ENCODE measurements at places on chromosomes 3 and 15. TPM values are rescaled to one million over a fixed set of nuclear protein-coding genes. Genes with fewer than 3 reads are reported as not detected.

DNA sequence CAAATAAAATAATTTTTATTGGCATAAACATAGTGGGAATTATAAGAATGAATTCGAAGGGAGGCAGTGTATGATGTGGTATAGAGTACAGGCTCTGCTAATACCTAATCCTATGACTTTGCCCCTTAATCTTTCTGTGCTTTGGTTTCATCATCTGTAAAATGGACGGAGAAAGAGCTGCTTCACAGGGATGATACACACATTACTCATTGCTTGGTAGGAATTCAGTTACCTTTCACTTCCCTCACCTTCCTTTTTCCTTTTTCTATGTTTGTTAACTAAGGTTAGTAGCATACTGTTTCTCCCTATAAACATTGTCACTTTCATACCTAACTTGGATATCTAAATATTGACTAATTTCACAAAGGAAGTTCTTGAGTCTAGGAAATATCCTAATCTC is 36.2 kb downstream of the LEKR1 start:
- H3K4me3 ChIP-seq, result no peak overlapping the region
- no peak overlapping the region for H3K27ac ChIP-seq
- no peaks in the 10 kb centered on the region for H3K36me3 ChIP-seq
- no peaks in the 10 kb centered on the region for H3K27me3 ChIP-seq
- no peaks in the 10 kb centered on the region for H3K4me1 ChIP-seq

The CACNA2D2 gene
- total RNA-seq, result 1.2 TPM

DNA sequence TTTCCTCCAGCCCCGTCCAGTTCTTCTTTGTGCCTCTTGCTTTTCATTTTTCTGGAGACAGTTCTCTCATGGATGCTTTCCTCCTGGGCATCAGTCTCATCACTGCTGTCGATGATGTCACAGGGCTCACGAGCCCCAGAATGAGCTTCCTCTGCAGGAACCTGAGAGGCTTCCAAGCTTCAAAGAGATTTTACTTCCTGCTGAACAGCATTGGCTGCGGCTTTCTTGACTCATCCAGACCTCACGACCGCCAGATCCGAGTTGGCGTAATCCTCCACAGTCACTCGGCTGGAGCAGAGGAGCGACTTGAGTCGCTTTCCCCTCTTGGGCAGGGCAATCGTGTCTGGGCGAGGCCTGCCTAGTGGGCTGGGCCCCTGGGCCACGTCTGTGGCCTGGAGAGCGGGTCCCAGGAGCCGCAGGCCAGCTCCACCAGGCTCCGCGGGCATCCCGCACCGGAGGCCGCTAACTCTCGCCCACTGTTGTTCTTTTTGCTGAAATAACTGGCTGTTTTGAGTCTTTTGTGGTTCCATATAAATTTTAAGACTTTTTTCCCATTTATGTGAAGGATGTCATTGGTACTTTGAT is 20.8 kb upstream of the FAN1 start:
- H3K27ac ChIP-seq, result no peak overlapping the region
- H3K4me1 ChIP-seq, result no peaks in the 10 kb centered on the region
- no peaks in the 10 kb centered on the region for H3K36me3 ChIP-seq
- H3K4me3 ChIP-seq, result no peak overlapping the region
- no peaks in the 10 kb centered on the region for H3K27me3 ChIP-seq

The FETUB gene
- total RNA-seq, result not detected

GRCh38 chr3:193656445-193656844 is 63.4 kb downstream of the OPA1 start:
- H3K27me3 ChIP-seq, result no peaks in the 10 kb centered on the region
- H3K4me3 ChIP-seq, result no peak overlapping the region
- H3K36me3 ChIP-seq, result peaks cover 41% of the 10 kb centered on the region
- H3K4me1 ChIP-seq, result no peaks in the 10 kb centered on the region
- no peak for DNase-seq

- DNase-seq, result no peak
- H3K4me1 ChIP-seq, result peaks cover 6% of the 10 kb centered on the region
- no peak overlapping the region for H3K4me3 ChIP-seq
- H3K27ac ChIP-seq, result peak overlapping the region; percentile 39
- no peaks in the 10 kb centered on the region for H3K36me3 ChIP-seq
- H3K27me3 ChIP-seq, result no peaks in the 10 kb centered on the region
These were observed 89.8 kb upstream of the IGSF10 start for GRCh38 chr3:151550642-151551041.

DNA sequence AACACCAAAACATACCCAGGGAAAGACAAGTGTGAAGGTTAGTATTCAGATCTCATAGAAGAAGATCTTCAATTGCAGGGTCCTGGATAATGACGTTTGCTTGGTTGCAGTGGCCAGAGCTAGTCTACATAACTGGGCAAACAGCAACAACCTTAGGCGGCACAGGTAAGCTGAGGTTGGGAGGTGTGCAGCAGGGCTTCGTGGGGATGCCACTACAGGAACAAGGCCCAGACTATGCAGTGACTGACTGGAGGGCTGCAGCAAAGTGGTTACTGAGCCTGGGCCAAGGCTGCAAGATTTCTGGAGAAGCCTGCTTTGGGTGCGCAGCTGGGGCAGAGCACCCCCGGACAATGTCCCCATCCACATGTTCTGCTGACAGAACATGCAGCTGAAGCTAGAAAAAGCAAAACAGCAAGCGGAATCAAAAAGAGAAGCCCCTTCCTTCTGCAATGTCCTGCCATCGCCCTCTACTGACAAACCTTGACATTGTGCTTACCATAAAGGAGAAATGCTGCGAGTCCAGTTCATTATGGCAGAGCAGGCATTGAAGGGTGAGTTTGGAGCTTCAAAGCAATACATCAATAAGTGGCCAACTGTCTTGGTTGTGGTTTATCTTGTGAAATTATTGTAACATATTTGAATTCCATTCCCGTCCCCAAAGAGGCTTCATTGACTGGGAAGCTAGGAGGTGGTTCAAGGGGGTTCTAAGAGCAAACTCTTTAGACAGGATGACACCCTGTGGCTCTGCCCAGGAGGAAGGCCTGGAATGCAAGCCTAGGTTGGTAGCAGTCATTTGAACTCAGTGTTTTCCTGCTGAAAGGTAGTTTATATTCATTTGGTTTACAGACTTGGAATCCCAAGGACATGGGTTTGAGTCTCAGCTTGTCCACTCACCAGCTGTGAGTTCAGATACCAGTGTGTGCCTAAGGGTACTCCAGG is 217.0 kb downstream of the PDCD6IP start:
- H3K4me1 ChIP-seq, result peaks cover 17% of the 10 kb centered on the region
- no peak overlapping the region for H3K4me3 ChIP-seq
- H3K27me3 ChIP-seq, result no peaks in the 10 kb centered on the region
- DNase-seq, result no peak
- H3K27ac ChIP-seq, result no peak overlapping the region

- H3K4me1 ChIP-seq, result no peaks in the 10 kb centered on the region
- H3K27me3 ChIP-seq, result no peaks in the 10 kb centered on the region
- H3K4me3 ChIP-seq, result no peak overlapping the region
These were observed 149.0 kb downstream of the APBA2 start for GRCh38 chr15:29034593-29035335.

- H3K4me1 ChIP-seq, result no peaks in the 10 kb centered on the region
- no peaks in the 10 kb centered on the region for H3K27me3 ChIP-seq
- no peaks in the 10 kb centered on the region for H3K36me3 ChIP-seq
These were observed 49.6 kb downstream of the WDR72 start for GRCh38 chr15:53709821-53710220.

DNA sequence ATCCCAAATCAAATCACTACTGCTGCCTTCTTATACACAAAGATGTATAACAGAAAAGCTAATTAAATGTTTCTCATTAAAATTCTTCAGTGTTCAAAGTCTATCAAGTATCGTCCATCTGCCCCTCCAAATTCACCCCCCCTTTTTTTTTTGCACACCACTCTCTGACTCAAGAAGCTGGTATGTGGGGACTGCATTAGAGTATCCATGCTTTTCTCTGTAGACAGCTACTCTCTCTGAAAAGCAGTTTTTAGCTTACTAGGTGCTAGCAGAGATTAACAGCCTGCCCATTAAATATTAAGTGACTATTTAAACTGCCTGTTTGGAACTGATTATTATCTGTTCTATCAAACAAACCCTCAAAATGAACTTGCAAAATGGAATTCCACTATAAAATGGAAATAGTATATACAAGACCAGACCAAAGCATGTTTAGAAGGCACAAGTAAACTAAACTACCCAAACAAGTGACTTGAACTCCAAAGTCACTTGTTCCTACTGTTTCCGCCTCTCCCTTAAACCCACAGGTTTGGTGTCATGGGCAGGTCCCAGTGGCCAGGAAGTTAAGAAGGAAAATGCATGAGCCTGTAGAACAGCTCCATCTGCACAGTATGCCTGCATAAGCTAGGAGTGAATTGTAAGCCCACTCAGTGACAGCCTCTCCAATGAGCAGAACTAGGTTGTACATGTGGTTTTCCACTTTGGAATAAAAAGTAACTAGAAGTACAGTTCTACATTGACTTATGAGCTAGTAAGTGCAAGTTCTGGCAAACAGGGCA is 32.5 kb downstream of the GBE1 start:
- no peak overlapping the region for H3K27ac ChIP-seq
- no peak overlapping the region for H3K4me3 ChIP-seq
- DNase-seq, result no peak
- H3K27me3 ChIP-seq, result no peaks in the 10 kb centered on the region

The MASP1 gene
- 0.66 TPM for total RNA-seq

GRCh38 chr3:180633722-180634121 is 31.8 kb downstream of the TTC14 start:
- H3K4me1 ChIP-seq, result no peaks in the 10 kb centered on the region
- no peak overlapping the region for H3K4me3 ChIP-seq
- H3K27ac ChIP-seq, result no peak overlapping the region
- H3K36me3 ChIP-seq, result no peaks in the 10 kb centered on the region
- H3K27me3 ChIP-seq, result peaks cover 19% of the 10 kb centered on the region

The RBPMS2 gene
- total RNA-seq, result 40.6 TPM

GRCh38 chr3:151584566-151584965 is 123.7 kb upstream of the IGSF10 start:
- peaks cover 12% of the 10 kb centered on the region for H3K4me1 ChIP-seq
- no peak overlapping the region for H3K4me3 ChIP-seq
- H3K27ac ChIP-seq, result no peak overlapping the region
- H3K36me3 ChIP-seq, result no peaks in the 10 kb centered on the region

GRCh38 chr15:62550106-62550505 is 385.0 kb upstream of the C2CD4B start:
- H3K4me3 ChIP-seq, result no peak overlapping the region
- no peak overlapping the region for H3K27ac ChIP-seq
- no peak for DNase-seq
- H3K27me3 ChIP-seq, result no peaks in the 10 kb centered on the region
- H3K4me1 ChIP-seq, result peaks cover 33% of the 10 kb centered on the region
- no peaks in the 10 kb centered on the region for H3K36me3 ChIP-seq

The CLSTN2 gene
- total RNA-seq, result 9.5 TPM

- no peaks in the 10 kb centered on the region for H3K4me1 ChIP-seq
- DNase-seq, result no peak
- H3K36me3 ChIP-seq, result no peaks in the 10 kb centered on the region
- H3K27ac ChIP-seq, result no peak overlapping the region
These were observed 231.1 kb upstream of the COL8A1 start for GRCh38 chr3:99407257-99407656.

The HRG gene
- not detected for total RNA-seq

GRCh38 chr3:15159501-15160136 is 46.4 kb upstream of the CAPN7 start:
- H3K27me3 ChIP-seq, result no peaks in the 10 kb centered on the region
- no peak overlapping the region for H3K27ac ChIP-seq
- H3K36me3 ChIP-seq, result no peaks in the 10 kb centered on the region
- no peak overlapping the region for H3K4me3 ChIP-seq
- DNase-seq, result no peak
- no peaks in the 10 kb centered on the region for H3K4me1 ChIP-seq

DNA sequence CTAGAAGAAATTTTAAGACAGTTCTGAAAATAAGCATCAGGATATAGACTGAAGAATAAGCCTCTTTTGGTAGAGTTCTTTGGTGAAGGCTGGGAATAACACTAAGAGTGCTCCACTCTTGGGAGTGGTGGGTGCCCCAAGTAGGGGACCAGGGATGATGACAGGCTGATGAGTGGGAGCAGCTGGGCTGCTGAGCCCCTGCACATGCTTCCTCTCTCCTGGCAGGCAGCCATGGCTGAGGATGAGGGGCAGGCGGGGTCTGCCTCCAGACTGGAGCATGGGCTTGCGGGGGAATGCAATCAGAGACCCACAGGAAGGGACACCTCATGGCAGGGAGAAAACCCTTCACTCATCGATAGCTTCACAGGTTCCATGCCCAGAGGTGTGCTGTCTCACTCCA is 72.6 kb upstream of the RORA start:
- H3K27ac ChIP-seq, result no peak overlapping the region
- no peak for DNase-seq
- H3K4me3 ChIP-seq, result no peak overlapping the region
- H3K36me3 ChIP-seq, result no peaks in the 10 kb centered on the region
- H3K4me1 ChIP-seq, result no peaks in the 10 kb centered on the region

GRCh38 chr3:173744479-173744878 is 346.9 kb downstream of the NLGN1 start:
- H3K4me3 ChIP-seq, result no peak overlapping the region
- DNase-seq, result no peak
- H3K4me1 ChIP-seq, result no peaks in the 10 kb centered on the region
- no peaks in the 10 kb centered on the region for H3K36me3 ChIP-seq

The SNX22 gene
- total RNA-seq, result not detected

DNA sequence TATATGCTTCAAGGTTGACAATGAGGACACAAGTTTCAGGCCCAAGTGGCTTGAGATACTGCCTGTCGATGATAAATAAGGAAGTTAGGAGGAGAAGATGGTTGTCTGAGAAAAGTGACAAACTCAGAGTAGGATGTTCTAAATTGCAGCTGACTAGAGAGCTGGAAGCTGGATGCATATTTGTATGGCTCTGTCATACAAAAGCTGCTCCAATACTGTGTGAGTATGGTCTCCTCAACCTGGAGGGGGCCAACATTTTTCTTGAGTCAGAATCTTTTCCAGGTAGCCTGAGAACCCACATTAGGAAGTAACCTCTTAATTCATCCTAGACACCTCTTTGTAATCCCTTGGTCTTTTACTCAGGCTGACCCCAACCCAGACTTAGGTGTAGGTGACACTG is 28.4 kb upstream of the TPRG1 start:
- no peaks in the 10 kb centered on the region for H3K4me1 ChIP-seq
- no peaks in the 10 kb centered on the region for H3K36me3 ChIP-seq
- no peak overlapping the region for H3K27ac ChIP-seq

GRCh38 chr3:112557976-112558375 is 3.8 kb downstream of the ATG3 start:
- no peak for DNase-seq
- H3K36me3 ChIP-seq, result peaks cover 4% of the 10 kb centered on the region
- no peak overlapping the region for H3K27ac ChIP-seq
- H3K4me1 ChIP-seq, result peaks cover 33% of the 10 kb centered on the region
- no peaks in the 10 kb centered on the region for H3K27me3 ChIP-seq

- no peak within 1 kb of the TSS for H3K4me3 ChIP-seq
- no peak within 1 kb of the TSS for H3K27ac ChIP-seq
- no peaks in the 10 kb centered on the region for H3K27me3 ChIP-seq
- H3K4me1 ChIP-seq, result no peaks in the 10 kb centered on the region
- DNase-seq, result peak; percentile 47
- H3K36me3 ChIP-seq, result no peaks in the 10 kb centered on the region
These were observed at the start of gene NOX5 for GRCh38 chr15:69014454-69014853. Gene NOX5, plus strand, starts transcription at chr15:69014695. Its CDS starts 41 bp downstream, at chr15:69014736.

The HTR3E gene
- not detected for total RNA-seq

- no peak overlapping the region for H3K4me3 ChIP-seq
- H3K27me3 ChIP-seq, result no peaks in the 10 kb centered on the region
- H3K4me1 ChIP-seq, result no peaks in the 10 kb centered on the region
- H3K27ac ChIP-seq, result no peak overlapping the region
These were observed 69.6 kb upstream of the STRIT1 start for GRCh38 chr3:155362808-155363689.

- no peak overlapping the region for H3K27ac ChIP-seq
- H3K4me1 ChIP-seq, result peaks cover 11% of the 10 kb centered on the region
- H3K27me3 ChIP-seq, result no peaks in the 10 kb centered on the region
- no peaks in the 10 kb centered on the region for H3K36me3 ChIP-seq
- H3K4me3 ChIP-seq, result no peak overlapping the region
These were observed 34.2 kb downstream of the UACA start for GRCh38 chr15:70729164-70729563.

The THSD4 gene
- 3.2 TPM for total RNA-seq

Data from esophagus muscularis mucosa (tissue), 4 donors.